ENCODE measurements at places on chromosomes 3 and 15.

GRCh38 chr3:188727052-188727451 is 444.7 kb upstream of the TPRG1 start:
- DNase-seq: no peak

DNA sequence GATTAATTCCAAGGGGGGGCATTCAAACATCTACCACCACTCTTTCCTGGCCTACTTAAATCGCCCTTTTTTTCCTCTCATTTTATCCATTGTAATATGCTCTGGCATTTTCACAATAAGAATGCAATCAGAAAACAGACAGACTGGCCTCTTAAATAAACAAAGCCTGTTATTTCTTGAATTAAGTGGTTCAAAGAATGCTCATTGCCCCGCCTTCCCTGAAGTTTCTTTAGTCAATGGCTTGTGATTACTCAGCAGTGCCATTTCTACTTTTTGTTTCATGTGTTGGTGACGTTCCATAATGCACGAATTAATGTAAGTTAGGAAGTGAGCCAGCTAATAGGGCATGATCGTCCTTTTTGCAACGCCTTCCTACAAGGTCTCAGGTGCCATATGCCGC is 68.0 kb downstream of the FBN1 start:
- no peak for DNase-seq

DNA sequence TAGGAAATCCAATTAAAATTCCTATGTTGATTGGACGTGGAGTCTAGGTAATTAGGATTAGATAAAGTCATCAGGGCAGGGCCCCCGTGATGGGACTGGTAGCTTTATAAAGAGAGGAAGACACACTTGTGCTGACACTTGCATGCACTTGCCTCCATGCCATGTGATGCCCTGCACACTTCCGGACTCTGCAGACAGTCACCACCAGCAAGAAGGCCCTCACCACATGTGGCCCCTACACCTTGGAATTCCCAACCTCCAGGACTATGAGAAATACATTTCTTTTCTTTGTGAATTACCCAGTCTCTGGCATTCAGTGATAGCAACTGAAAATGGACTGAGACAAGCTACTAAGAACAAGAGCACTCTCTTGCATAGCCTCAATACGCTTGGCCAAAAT is 90.6 kb downstream of the CRYGS start:
- no peak for DNase-seq

DNA sequence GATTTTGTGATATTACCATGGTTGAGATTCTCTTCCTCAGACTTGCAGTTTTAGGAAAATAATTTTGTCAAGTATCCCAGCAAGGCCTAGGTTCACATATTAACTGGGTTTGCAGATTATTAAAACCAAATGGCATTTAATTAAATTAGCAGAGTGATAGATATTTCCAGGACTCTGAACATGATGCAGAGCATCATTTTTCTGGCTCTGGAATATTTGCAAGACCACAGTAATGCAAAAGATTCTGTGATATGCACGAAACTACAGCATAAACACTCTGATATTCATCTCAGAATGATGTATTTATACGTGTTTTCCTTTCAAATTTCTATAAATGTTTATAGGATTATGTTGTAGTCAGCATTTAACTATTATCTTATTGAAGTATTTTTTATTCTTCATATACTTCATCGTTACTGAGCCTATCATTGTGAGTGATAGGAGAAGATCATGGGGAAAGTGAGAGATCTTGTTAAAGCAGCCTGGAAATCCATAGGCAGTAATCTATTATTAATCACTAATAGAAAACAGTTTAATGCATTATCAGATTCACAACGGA is 1245.6 kb downstream of the OTOL1 start:
- DNase-seq: no peak

- no peak for DNase-seq
Observed at GRCh38 chr15:38768970-38769369, 204.4 kb upstream of the RASGRP1 start.

DNA sequence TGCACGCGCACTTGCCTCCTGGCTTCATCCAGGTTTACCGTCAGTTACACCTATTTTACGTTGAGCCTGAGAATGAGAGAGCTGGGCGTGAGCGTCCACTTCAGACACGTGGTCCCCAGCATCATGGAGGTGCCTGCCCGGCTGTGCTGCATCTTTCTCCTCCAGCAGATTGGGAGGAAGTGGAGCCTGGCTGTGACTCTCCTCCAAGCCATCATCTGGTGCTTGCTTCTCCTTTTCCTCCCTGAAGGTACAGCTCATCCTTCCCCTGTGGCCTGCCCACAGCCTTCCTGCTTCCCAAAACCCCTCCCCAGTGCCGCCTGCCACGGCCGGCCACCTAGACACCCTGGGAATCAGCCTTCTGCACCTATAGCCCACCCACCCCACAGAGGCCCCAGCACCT is 31.6 kb downstream of the SLC22A14 start:
- no peak for DNase-seq

- DNase-seq: no peak
Observed at GRCh38 chr3:150680562-150680961, 23.2 kb downstream of the ERICH6 start.

DNA sequence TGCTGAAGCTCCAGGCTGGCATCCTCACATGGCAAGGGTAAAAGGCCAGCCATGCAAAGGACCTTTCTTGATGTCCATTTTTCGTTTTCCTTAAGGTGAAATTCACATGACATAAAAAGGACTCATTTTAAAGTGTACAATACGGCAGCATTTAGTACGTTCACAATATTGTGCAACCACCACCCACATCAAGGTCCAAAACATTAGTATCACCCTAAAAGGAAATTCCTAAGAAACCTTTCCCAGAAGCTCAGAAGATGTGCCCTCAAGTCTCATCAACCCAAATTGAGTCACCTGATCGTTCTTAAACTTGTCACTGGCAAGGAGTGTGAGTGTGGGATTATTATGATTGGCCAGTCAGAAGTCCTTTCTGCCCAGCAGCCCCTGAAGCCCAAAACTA is 250.1 kb downstream of the TLE3 start:
- DNase-seq: no peak

DNA sequence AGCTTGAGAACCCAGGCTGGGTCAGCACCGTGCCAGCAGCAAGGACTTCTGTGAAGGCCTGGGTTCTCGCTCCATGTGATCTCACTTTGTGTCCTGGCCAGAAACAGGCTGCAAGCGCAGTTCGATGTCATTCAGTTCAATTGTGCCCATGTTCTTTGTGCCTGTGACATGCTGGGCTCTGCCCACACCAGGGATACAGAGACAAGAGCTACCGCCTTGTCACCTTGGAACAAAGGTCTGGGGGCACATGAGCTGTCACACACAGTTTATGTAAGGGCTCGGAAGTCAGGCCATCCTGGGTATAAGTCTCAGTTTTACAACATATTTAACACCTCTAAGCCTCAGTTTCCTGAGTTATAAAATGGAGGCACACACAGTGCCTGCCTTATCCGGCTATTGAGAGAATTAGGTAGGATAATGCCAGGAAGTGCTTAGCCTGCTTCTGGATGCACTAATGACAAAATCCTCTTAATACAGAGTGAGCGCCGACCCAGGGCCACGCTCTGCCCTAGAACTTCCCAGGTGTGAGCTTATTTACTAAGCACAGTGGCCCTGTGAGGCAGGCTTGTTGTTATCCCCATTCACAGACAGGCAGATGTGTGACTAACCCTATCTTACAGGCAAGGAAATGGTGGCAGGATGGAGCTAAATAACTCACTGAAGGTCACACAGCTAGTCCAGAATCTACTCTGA is 50.4 kb upstream of the LIMD1 start:
- no peak for DNase-seq

DNA sequence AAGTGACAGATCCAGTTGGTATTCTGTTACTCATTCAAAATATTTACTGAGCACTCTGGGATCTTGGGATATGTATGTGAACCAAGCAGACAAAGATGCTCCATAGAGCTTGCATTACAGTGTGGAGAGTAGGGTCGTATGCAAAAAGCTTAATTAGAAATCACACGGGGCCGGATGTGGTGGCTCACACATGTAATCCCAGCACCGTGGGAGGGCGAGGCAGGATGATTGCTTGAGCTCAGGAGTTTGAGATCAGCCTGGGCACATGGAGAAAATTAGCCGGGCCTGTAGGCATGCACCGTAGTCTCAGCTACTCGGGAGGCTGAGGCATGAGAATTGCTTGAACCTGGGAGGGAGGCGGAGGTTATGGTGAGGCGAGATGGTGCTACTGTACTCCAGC is 68.7 kb upstream of the MB21D2 start:
- no peak for DNase-seq

- no peak for DNase-seq
Observed at GRCh38 chr3:33237439-33237838, 18.8 kb upstream of the SUSD5 start.

- DNase-seq: no peak
Observed at GRCh38 chr3:31614162-31614921, 81.6 kb downstream of the STT3B start.

DNA sequence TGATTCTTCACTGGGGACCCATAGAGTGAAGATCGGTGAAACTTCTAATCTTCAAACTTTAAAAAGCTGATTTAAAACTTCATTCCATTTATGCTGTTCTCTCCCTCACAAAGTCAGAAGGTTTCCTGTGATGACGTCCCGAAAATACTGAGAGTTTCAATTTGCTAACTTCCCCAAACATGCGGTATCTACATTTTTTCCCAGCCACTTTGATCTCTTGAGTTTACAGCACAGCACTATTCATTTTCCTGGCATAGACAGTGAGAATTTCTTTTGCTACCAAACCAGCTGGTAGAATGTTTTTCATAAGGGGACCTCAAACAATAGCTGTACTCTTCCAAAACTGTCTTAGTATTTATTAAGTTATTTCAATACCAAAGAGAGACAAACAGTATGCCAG is 156.8 kb downstream of the LSAMP start:
- DNase-seq: no peak

DNA sequence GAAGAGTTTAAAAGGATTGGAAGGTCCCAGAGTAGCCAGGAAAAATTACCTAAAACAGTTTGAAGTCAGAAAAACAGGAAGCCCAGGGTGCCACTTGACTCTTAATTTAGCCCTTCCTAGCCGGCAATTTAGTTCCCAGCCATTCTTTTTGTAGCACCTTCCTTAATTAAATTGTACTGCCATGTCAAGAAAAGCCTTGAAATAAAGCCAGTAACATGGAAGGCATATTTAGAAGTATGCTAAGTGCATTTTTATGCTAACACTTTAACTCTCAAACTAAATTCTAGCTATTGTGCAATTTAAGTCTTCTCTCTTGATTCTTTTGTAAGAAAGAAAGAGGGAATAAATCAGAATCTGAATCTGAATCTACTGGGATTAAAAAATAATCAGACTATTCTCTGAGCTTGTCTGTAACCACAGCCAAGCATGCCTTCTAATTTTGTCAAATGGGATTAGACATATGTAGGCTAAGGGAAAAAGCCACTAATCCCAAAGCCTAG is 43.2 kb downstream of the MAP3K13 start:
- no peak for DNase-seq

DNA sequence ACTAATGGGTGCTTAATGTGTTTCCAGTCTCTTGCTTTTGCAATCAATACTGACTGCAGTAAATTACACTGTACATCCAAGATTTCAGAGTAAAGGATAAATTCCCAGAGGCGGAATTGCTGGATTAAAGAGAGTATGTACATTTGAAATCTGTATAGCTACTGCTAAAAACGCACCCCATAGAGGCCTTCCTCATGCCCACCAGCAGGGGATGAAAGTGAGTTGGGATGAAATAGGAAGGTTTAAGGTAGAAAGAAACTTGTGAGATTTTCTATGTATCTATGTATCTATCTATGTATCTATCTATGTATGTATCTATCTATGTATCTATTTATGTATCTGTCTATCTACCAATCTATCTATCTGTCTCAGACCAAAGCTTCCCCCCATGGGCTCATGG is 28.4 kb downstream of the TMEM44 start:
- DNase-seq: no peak

- DNase-seq: no peak
Observed at GRCh38 chr15:99486371-99487336, 79.1 kb upstream of the MEF2A start.

- no peak for DNase-seq
Observed at GRCh38 chr15:64447536-64448315, 12.7 kb upstream of the ZNF609 start.

GRCh38 chr3:121529308-121529707 is 16.5 kb downstream of the POLQ start:
- DNase-seq: no peak

GRCh38 chr3:183275937-183276336 is 22.9 kb downstream of the B3GNT5 start:
- no peak for DNase-seq

GRCh38 chr3:10619989-10620832 is 114.8 kb upstream of the ATP2B2 start:
- DNase-seq: no peak

DNA sequence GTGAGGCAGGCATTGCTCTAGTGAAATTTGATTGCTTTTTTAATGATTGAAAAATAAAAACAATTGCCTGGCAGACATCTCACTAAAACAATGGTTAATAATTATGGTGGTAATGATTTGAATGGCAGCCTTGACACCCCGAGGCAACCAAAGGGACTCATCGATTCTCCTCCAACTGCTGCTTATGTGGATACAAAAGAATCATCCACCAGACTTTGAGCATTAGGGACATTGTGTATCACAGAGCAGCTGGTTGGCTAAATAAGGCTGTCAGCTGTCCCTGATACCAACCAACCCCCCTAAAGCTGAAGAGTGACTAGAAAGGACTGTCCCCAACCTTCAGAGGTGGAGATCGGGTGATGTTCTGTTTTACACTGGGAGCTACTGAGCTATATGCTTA is 1.7 kb upstream of the CD47 start:
- DNase-seq: no peak
